Stimulated activated CD8-positive, alpha-beta memory T cell treated with anti-CD3 and anti-CD28 coated beads, Interleukin-4, amount 100 ng/mL, for 1 hour (primary cell): ENCODE measurements at places on chromosomes 1 and 21.

GRCh38 chr1:38183747-38184146 lies 137.2 kb upstream of the POU3F1 start:
- DNase-seq = no peak

- DNase-seq = no peak
Measured at GRCh38 chr1:98331243-98331642, 330.3 kb upstream of the SNX7 start.

- no peak for DNase-seq
Measured at GRCh38 chr1:222784916-222785315, 29.9 kb upstream of the DISP1 start.

DNA sequence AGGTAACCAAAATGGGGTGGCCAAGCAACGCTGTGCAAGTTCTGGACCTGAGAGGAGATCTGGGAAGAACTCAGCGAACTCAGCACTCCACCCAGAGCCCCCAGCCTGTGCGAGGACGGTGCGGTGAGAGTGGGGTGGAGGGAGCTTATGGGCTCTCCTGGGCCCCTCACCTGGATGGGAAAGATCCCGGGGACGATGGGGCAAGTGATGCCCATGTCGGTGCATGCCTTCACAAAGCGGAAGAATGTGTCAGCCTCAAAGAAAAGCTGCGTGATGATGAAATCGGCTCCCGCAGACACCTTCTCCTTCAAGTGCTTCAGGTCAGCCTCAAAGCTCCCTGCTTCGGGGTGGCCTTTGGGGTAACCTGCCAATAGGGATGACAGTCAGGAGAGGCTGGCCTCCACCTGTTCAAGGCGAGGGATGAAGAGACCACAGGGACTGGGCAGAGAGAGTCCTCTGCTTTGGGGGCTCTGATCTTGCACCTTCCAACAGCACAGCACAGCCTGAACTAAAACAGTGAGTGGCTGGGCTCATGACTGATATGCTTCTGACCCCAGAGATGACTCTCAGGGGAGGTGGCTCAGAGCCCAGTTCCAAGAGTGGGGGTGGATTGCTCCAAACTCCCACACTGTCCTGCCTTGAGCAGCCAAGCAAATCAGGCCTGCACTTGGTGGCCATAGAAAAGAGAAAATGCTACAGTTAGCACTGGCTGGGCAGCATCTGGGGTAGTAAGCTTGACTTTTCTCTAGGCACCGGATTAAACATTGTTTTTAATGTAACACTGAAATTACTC lies 9.5 kb downstream of the MTHFR start:
- DNase-seq = no peak

DNA sequence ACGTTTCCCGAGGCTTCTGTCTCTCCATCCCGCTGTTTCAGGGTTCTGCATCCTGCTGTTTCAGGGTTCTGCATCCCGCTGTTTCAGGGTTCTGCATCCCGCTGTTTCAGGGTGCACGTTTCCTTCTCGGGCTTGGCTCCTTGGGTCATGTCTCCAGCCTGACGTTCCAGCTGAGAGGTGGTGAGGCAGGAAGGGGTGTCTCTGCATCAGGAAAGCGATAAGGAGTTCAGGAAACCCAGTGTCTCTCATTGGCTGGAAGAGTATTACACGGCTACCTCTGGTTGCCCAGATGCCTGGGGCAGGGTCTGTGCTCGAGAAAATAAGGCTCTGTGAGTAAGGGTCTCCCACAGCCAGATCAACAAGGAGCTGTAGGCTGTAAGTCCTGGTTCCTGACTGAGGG lies 21.1 kb downstream of the ADARB1 start:
- DNase-seq = no peak

- DNase-seq = no peak
Measured at GRCh38 chr1:204089044-204089751, 16.3 kb downstream of the SOX13 start.

DNA sequence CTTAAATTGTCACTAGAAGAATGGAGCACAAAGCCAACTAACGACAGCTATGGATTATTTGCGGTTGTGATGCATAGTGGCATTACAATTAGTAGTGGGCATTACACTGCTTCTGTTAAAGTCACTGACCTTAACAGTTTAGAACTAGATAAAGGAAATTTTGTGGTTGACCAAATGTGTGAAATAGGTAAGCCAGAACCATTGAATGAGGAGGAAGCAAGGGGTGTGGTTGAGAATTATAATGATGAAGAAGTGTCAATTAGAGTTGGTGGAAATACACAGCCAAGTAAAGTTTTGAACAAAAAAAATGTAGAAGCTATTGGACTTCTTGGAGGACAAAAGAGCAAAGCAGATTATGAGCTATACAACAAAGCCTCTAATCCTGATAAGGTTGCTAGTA lies 13.5 kb downstream of the USP1 start:
- DNase-seq = no peak

GRCh38 chr1:66267201-66267940 lies 266.6 kb upstream of the SGIP1 start:
- DNase-seq = no peak

DNA sequence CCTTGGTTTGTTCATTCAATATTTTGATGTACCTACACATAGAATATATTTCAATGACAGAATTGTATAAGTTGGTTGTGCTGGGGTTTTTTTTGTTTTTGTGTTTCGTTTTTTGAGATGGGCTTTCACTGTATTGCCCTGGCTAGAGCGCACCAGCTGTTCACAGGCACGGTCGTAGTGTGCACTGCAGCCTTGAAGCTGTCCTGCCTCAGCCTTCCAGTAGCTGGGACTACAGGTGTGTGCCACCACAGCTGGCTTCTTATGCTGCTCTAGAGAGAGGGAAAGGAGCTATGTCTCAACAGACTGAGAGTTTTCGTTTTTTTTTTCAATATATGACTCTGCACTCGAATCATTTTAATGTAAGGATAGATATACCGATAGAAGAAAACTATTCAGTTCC lies 102.6 kb downstream of the NTNG1 start:
- DNase-seq = no peak

- DNase-seq = peak; percentile 34
Measured at GRCh38 chr1:7915826-7916500, 24.7 kb downstream of the TNFRSF9 start.

DNA sequence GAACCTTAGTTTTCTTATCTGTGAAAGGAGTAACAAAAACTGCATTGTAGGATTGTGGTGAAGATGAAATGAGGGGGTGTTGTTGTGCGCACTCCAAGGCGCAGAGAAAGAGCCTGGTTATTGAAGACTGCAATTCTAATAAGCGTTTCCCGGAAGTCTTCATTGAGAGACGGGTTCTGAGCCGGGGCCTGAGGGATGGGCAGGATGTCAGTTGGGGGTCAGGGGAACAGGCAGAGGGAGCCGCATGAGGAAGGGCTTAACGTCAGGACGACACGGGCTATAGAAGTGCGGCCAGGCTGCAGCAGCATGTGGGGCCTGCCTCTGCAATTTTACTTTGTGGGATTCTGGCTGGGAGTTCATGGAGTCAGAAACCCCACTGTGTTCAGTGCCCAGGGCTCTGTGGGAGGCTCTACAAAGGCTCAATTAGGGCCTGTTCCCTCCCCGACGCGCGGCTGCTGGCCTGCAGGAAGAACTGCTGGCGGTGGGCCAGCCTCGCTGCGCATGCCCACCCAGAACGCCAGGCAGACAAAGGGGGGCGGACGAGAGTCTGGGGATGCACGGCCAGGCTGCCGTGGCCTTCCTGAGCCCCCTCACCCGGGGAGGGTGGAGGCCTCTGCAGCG lies 20.7 kb downstream of the TRIM62 start:
- DNase-seq = no peak

- DNase-seq = no peak
Measured at GRCh38 chr1:69691179-69691578, 123.5 kb downstream of the LRRC7 start.

- peak; percentile 56 for DNase-seq
Measured at GRCh38 chr1:63593303-63593885, at the start of gene PGM1. TSS of gene PGM1 (plus strand) at chr1:63593411. CDS start at chr1:63593489, 78 bp downstream.

GRCh38 chr1:32925403-32926162 lies 24.4 kb upstream of the TMEM54 start:
- no peak for DNase-seq

DNA sequence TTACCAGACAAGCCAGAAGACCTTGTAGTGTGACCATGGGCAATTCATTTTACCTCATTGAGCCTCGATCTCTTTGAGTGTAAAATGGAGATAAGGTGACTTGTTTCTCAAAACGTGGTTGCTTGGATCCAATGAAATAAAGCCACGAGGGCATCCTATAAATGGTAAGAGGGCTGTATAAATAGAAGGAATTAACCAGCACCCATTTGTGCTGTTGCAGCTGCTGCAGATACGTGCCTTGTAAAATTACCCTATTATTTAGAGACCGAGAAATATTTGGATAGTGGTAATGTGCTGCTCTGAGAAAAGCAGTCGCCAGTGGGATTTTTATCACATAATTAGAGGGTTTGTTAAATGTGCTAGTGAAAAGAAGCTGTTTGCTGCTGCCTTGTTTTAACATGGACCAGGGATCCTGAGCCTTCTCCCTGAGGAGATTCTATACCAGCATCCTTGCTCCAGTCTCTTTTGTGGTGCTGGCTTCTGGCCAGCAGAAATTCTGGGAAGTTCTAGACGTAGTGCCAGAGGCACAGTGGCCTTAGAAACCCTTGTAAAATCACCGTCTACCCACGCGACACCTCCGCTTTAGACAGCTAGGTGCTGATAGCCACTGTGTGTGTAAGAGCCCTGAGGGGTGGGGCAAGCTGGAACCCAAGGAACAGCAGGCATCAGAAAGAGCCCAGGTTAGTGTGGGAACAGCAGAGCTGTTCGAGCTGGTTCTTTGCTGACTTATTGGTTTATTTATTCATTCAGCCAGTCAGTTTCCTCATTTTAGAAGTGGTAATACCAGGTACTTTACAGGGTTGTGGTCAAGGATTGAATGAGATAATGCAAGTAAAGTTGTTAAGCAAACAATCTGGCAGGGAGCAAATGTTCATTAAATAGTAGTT lies 137.5 kb downstream of the NOS1AP start:
- DNase-seq = no peak

DNA sequence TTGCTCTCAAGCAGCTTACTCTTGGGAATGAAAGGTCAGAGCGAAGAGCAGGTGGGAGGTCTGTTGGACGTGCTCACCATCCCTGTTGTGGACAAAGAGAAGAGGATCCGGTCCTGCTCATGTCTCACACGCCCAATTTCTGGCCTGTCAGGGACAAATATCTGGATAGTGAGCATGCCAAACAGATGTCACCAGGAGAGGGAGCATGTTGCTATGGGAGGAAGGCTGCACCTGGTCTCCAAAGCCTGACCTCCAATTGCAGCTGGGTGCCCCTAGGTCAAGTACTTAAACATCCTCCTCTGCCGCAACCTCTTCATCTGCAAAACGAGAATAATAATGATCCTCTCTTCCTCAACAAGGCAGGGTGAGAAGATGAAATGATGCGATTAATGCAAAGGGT lies 53.4 kb downstream of the DMRTA2 start:
- no peak for DNase-seq

- DNase-seq = no peak
Measured at GRCh38 chr1:57232500-57232899, 191.4 kb downstream of the DAB1 start.

DNA sequence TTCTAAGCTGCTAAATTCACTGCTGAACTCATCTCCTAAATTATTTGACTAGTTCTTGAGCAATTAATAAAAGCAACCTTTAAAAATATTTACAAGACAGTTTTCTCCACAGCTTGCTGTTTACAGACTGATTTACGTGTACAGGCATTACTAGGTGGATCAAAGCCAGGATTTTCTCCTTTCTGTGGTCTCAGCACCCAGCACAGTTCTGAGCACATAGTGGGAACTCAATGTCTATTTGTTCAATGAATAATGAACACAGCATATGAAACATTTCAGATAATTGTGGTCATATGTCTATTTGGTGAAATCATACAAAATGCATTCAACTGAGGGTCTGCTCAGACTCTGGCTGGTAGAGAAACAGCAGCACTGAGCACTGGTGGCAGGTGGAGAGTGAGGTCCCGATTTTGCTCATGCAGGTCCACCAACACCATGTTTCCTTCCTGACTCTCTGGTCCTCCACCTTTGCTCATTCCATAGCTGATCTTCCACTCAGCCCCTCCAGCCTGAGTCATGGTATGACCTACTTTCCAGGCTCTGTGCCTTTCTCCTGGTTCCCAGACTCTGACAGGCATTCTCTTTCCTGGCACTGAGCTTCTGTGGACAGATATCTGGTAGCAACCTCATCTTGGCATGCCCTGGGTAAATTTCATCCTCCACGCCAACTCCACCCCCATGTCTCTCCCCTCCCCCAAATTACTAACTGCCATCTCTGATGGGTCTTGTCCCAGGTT lies 311.3 kb downstream of the TGFB2 start:
- no peak for DNase-seq

GRCh38 chr1:168774241-168774640 lies 45.2 kb upstream of the DPT start:
- DNase-seq = no peak

- DNase-seq = no peak
Measured at GRCh38 chr1:40635763-40636500, 29.6 kb downstream of the RIMS3 start.

DNA sequence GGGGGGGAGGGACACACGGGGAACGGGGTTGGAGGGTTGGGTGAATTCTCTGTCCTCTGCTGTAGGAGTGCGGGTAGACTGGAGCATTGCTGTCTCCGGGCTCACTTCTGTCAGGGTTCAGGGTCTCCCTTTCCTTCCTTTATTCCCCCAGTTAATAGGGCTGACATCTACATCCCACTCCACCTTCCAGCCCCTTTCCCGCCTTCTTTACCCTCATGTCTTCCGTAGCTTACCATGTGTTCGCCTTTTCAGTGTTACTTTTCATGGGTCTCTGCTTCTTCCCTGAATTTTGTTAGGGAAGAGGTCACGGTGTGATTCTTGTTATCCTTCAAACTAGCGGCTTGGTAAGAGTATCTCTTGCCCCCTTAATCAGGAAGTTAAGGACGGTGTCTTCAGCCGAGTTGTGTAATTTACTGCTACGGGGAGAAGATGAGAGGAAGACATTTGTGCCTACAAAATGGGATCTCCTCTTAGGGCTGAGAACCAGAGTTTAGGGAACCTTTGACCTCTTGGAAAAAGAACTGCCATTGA lies 917 bp downstream of the RAP1A start:
- no peak for DNase-seq

GRCh38 chr1:183277821-183278738 lies 92.0 kb downstream of the LAMC2 start:
- no peak for DNase-seq

- no peak for DNase-seq
Measured at GRCh38 chr21:17416139-17416538, 96.7 kb upstream of the CXADR start.

DNA sequence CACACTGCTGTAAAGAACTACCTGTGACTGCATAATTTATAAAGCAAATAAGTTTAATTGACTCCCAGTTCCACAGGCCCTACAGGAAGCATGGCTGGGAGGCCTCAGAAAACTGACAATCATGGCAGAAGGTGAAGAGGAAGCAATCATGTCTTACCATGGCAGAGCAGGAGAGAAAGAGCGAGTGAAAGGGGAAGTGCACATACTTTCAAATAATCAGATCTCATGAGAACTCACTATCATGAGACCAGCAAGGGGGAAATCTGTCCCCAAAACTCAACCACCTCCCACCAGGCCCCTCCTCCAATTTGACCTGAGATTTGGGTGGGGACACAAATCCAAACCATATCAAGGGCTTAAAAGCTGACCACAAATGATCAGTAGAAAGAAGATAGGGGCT lies 493.2 kb downstream of the PTPRC start:
- no peak for DNase-seq
